ENCODE measurements at places on chromosomes 3 and 15.

- no peak for DNase-seq
Observed at GRCh38 chr15:78195735-78196201, 38.6 kb downstream of the ACSBG1 start.

- no peak for DNase-seq
Observed at GRCh38 chr3:117987256-117987655, 1047.4 kb downstream of the IGSF11 start.

DNA sequence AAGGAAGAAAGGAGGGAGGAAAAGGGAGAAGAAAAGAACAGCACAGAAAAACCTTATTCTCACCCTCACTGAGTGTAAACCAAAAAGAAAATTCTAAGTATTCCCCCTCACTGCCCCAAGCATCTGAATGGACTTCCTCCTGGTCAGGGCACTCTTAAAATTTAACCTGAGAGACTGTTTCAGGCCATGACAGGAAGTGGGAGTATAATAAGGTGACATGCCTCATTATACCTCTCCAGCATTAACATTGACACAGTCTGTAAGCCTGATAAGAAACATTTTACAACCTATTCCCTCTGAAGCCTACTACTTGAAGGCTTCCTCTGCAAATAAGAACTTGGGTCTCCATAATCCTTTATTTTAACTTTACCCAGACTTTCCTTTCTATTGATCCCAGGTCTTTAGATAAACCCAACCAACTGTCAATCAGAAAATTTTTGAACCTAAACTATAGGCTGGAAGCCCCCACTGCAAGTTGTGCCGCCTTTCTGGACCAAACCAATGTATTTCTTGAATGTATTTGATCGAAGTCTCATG lies 41.7 kb downstream of the SLCO2A1 start:
- no peak for DNase-seq

DNA sequence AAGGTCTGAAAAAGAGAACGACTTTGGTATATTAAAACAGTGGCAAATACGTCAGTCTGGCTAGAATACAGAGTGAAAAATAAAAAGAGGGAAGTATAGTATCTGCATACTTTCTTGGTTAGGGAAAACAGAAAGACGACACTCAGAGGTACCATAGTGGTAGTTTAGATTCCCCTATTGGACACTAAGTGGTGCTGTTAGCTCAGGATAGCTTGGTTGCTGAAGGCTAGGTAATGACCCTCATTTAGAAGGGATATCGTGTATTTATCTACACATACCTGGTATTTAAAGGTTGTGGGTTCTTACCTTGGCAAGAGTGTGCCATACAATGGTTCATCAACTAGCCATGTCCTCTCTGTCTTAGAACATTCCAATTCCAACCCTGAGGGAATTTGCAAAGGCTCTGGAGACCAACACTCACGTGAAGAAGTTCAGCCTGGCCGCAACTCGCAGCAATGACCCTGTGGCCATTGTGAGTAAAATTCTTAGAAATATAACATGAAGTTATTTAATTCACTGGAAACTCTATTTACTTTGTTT lies 31.0 kb downstream of the TMOD2 start:
- DNase-seq: no peak

DNA sequence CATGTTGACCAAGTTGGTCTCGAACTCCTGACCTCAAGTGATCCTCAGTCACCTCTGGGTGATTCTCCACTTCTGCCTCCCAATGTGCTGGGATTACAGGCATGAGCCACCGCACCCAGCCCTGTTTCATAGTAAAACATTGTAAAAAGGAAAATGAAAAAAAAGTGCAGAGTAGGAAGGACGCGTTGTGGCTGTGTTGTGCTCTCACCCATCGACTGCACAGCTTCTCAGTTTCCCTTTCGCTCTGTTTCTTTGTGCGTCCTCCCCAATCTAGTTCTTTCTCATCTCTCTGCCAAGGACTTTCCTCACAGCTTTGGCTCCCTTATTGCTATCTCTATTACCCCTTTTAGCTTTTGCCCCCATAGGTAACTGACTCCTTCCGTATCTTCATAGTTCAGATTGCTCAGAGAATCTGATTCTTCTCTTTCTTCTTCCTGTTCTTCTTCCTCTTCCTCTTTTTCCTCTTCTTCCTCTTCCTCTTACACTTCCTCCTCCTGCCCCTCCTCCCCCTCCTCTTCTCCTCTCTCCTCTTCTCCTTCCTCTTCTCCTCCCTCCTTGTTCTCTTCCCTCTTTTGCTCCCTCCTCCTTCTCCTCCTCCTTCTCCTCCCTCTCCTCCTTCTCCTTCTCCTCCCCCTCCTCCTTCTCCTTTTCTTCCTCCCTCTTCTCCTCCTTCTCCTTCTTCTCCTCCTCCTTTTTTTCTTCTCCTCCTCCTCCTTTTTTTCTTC lies 81.1 kb upstream of the VGLL4 start:
- no peak for DNase-seq

DNA sequence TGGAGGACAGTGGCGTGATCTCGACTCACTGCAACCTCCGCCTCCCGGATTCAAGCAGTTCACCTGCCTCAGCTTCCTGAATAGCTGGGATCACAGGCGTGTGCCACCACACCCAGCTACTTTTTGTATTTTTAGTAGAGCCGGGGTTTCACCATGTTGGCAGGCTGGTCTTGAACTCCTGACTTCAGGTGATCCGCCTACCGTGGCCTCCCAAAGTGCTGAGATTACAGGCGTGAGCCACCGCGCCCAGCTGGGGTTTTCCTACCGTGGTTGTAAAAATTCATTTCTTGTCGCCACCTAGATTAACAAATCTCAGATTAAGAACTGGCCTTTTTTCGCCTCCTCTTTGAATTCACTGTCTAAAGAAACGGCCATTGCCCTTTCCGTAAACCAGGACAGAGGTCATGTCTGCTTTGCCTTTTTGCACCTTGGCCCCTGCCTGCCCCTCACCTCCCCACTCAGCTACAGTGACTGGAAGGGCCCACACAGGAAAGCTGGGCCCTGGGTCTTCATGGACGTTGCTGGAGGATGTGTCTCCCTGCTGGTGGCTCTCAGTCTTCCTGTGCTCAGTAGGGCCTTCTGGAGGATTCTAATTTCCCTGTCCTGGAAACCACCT lies 17.2 kb downstream of the ZNF710 start:
- no peak for DNase-seq

- peak; percentile 40 for DNase-seq
Observed at GRCh38 chr3:38579551-38580449, 69.7 kb downstream of the SCN5A start.

DNA sequence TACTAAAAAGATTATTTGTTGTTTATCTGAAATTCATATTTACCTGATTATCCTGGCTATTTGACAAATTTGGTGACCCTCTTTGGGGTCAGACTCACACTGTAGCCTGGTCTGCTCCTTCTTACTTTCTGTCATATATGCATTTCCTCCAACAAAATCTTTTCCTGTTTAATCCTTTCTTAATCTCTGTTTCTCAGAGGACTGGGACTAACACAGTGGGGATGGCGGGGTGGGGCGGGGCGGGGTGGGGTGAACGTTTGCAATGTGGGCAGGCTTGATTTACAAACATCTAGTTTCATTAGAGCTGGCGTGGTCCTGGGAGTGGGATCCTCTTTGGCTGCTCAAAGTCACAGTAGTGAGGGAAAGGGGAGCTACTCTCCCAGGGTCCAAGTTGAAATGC lies 35.3 kb upstream of the CDCP1 start:
- DNase-seq: no peak

DNA sequence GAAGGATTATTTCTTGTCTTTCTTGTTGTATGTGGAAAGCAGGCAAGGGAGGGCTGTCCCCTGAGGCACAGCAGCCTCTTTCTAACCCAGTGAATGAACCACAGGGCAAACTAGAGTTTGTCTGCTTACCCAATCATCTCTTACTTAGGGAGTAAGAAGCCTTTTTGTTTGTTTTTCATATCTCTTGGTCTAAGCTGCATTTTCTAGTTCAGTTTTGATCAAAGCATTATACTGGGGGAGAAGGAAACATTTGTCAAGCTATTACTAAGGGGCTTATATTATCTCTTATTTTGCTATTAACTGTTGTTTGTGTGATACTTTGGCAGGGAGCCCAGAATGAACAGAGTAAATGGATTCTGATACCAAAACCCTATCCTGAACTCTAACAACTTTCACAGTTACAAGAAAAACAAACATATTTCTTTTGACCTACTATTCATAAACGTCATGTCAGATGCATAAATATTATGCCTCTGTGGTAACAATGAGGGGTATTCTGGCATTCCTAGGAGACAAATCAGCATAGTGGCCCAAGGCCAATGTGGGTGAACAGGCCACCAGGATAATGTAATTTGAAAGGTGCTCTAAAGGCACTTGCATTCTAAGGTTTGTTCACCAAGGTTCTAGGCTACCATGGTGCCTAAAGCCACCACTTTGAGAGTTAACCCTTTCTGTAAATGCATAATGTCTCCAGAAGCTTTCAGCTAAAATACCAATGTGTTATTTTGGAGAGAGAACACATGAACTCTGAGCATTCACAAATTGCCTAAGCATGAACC lies 271.6 kb upstream of the ZPLD1 start:
- peak; percentile 29 for DNase-seq

GRCh38 chr3:49787536-49787935 lies 1.2 kb upstream of the IP6K1 start:
- no peak for DNase-seq

GRCh38 chr3:52833202-52833601 lies 1.6 kb downstream of the MUSTN1 start:
- no peak for DNase-seq

GRCh38 chr3:63295806-63296205 lies 17.7 kb downstream of the SYNPR start:
- no peak for DNase-seq

- no peak for DNase-seq
Observed at GRCh38 chr3:57832900-57833313, 76.8 kb downstream of the SLMAP start.

DNA sequence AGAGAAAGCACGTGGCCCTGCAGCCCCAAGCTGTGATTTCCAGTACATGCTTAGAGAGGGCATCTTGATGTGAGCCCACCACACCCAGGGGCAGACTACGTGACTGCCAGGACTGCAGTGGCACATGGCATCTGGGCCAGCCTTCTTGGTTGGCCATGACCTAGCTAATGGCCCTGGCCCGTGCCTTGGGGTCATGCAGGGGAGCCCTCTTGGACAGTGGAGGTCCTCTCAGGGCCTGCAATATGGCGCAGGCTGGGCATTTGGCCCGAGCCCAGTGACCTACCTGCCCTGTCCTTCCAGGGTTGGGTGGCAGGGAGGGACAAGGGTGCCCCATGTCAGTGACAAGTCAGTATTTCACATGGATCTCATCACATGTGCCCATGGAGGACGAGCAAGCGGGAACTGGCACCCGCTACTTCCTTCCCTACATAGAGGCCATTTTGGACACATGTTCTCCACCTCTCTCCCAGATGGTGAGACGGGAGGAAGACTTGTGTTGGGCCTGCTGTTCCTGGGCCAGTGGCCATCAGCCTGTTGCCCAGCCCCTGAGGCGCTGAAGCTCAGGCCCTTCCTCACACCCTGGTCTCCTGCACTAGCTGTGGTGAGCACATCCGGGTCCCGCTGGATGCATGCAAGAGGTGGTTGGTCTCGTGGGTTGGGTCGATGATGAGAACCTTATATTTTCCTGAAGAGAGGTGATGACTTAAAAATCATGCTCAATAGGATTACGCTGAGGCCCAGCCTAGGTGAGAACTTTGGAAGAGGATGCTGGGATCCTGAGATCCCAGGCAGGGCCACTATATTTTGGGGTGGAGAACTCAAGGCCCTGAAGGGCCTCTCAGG lies 195.6 kb downstream of the UBE3A start:
- DNase-seq: peak; percentile 6

- DNase-seq: peak; percentile 34
Observed at GRCh38 chr3:128316481-128316891, 150.2 kb downstream of the DNAJB8 start.

DNA sequence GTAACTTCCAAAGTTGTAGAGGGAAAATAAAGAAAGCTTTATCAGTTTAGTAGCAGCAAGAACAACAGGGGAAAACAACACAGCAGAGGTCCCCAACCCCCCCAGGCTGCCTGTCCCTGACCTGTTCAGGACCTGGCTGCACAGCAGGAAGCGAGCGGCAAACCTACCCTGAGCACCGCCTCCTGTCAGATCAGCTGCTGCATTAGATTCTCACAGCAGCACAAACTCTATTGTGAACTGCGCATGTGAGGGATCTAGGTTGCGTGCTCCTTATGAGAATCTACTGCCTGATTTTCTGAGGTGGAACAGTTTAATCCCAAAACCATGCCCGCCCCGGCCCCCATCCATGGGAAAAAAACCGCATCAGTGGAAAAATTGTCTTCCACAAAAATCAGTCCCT lies 40.3 kb downstream of the USP50 start:
- DNase-seq: no peak

GRCh38 chr3:151687076-151687475 lies 46.7 kb upstream of the AADACL2 start:
- DNase-seq: peak; percentile 30

DNA sequence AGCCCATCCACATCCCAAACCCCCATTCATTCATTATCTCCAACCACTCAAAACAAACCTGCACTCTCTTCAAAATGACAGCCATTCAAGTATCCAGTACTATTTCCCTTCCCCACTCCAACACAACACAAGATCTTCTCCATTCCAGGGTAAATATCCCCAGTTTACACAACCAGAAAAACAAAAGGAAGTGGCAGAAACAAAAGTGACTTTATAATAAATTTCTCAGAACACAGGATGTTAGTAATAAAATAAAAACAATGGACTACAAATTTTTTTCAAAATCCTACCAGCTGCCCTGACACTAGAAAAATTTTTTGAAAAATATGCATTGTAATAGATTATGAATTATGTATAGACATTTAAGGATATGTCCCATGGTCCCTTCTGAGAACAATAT lies 14.2 kb downstream of the CPA3 start:
- no peak for DNase-seq

DNA sequence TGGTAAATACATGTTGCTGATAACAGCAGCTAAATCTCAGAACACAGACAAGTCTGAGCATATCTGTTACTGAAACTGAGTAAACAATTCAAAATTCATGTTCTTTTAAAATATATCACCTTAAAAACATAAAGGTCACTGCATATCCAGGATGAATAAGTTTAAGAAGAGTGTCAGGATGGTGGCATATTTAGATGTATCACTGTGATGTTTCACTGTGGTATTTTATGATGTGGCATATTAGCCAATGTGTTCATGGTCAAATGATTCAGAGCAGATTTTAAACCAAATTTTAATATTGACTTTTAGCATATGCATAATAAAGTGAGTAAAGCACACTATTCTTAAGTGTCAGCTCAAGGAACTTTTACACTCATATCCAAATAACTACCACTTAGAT lies 346.4 kb upstream of the DPPA4 start:
- DNase-seq: no peak

- peak; percentile 45 for DNase-seq
Observed at GRCh38 chr15:88624156-88624970, 3.2 kb downstream of the AEN start.

DNA sequence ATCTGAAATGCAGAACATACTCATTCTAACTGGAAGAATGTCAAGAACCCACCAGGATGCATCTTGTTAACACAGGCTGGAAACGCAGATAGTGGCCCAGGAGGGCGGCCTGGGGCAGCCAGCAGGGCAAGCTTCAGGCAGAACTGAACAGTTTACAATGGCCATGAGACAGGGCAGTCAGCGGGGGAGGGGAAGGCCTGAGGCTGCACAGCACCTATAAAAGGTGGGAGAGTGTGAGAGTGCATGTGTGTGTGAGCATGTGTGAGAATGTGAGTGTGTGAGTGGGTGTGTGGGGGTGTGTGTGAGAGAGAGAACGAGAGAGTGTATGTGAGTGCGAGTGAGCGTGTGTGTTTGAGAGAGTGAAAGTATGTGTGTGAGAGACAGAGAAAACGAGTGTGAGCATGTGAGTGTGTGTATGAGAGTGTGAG lies 26.8 kb upstream of the SLCO2A1 start:
- DNase-seq: no peak

- no peak for DNase-seq
Observed at GRCh38 chr3:108127301-108127988, 36.6 kb upstream of the CD47 start.
